SK-N-SH treated with all-trans-retinoic acid at 6 μM for 48 hours (cell line): ENCODE measurements at places on chromosomes 16 and 17.

- ATAC-seq = no peak
These were observed 325.8 kb upstream of the CCL2 start for GRCh38 chr17:33929181-33929724.

GRCh38 chr17:79463421-79464317 lies 147.2 kb downstream of the RBFOX3 start:
- ATAC-seq = no peak

- no peak for ATAC-seq
These were observed 128.6 kb downstream of the SHISA6 start for GRCh38 chr17:11369575-11369974.

- ATAC-seq = no peak
These were observed 358.3 kb downstream of the SEC14L1 start for GRCh38 chr17:77498791-77499698.

DNA sequence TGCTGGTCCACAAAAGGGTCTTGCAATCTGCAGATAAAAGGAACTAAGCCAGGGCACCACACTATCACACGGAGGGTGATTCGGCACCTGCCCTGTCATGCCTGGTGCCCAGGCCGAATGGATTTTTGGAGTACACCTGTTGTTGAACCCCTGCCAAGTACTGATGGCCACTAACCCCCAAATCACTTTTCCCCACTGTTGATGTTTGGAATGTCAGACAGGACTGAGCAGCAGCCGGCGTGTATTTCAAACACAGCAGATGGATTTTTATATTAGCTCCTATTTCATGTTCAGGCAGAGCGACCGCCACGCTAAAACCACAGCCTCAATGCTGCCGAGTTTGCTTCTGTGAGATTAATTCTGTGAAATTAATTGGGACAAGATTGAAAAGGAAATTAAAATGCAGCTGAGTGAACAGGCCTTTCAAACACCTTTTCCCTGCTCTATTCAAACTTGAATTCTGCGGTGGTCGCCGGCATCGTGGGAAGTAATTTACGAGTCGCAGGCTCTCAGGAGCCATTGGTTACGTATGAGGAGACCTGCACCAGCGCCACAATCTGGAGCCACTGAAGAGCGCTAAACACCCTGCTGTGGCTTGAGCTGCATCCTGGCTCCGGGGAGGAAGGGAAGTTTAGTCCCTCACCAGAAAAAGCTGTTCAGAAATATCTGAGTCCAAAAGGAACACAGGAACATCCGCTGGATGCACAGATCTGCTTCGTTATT lies 48.5 kb downstream of the SNX11 start:
- peak; percentile 34 for ATAC-seq

DNA sequence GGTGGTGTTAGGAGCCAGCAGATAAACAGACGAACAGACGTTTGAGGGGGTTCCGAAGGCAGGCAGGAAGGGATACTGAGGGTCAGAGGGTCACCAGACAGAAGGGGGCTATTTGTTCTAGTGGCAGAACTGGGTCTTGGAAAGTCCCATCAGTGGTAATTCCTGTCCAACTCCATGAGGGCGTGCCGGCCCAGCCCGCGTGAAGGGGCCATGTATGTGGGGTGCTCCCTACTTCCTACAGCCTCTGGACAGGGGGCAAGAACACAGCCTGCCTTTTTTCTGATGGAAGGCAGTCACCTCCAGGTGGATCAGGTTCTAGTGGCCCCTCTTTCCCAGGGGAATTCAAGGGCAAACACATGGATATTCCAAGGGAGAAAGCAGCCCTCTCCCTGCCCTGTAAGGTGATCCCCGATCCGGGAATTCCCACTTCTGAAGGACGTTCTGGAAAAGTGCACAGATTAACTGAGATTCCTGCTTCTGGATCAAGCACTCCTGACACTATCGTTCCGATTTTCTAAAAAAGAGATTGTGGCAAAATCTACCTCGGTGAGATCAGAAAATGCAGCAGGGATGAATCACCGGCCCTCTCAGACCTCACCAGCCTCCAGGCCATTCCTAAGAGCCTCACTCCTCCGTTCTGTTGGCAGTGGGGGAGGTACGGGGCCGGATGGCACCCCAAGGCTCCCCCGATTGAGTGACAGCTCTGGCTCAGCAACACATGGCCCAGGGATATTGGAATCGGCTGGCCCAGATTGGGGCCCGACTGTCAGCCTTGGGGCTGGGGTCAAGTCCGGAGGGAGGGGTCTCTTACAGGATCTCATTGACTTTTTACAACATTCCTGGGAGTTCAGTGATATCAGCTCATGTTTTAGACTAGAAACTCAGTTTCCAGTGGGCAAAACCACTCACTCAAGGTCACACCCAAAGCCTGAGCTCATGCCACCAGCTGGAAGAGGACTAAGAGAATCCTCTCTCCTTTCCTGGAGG lies 12.4 kb downstream of the STX1B start:
- ATAC-seq = peak; percentile 88

DNA sequence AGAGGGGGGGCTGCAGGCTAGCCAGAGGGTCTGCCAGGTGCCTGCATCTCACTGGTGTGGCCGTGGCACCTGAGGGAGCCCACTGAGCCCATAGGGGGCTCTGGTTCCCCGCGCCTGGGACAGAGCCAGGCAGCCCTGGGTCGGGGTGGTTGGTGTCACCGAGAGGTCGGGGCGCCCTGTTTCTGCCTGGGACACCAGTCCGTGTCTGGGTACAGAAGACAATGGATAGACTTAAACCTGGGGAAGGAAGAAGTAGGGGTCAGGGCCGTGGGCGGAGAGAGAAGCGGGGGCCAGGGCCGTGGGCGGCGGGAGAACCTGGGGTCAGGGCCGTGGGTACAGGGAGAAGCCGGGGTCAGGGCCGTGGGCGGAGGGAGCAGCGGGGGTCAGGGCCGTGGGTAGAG lies 3.0 kb downstream of the RFNG start:
- ATAC-seq = no peak

- peak; percentile 37 for ATAC-seq
These were observed at the start of gene KATNB1 for GRCh38 chr16:57735755-57736418. KATNB1 (plus strand) TSS chr16:57735770; CDS start chr16:57737244, 1,474 bp downstream.

GRCh38 chr17:57555636-57556175 lies 189.4 kb downstream of the CCDC182 start:
- no peak for ATAC-seq

- no peak for ATAC-seq
These were observed 3.3 kb downstream of the TOX3 start for GRCh38 chr16:52543654-52544053.

DNA sequence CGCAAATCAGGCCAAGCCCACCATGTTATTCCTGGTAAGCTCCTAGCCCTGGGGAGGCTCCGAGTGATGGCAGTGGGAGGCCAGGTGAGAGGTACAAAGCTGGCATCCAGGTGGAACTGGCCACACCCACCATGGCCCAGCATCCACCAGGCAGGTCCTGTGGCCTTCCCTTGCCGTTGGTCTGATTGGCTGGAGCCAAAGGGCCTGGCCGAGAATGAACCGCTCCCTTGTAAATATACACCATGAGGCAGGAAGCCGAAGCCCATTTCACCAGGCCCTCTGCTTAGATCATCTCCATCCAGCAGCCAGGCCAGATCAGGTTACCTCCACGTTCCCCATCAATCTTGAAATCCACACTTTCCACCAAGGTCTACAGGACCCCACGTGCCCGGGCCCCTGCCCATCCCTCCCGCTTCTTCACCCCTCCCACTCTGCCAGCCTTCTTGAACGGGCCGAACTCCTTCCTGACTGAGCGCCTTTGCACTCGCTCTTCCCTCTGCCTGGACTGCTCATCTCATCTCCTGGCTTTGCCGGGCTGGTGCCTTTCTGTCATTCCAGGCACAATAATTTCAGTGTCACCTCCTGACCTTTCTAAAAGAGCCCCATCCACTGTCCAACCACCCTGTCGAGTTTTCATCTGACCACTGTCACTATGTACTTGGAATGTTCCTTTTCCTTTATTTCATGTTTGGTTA lies 5.8 kb downstream of the SOCS1 start:
- ATAC-seq = peak; percentile 36

DNA sequence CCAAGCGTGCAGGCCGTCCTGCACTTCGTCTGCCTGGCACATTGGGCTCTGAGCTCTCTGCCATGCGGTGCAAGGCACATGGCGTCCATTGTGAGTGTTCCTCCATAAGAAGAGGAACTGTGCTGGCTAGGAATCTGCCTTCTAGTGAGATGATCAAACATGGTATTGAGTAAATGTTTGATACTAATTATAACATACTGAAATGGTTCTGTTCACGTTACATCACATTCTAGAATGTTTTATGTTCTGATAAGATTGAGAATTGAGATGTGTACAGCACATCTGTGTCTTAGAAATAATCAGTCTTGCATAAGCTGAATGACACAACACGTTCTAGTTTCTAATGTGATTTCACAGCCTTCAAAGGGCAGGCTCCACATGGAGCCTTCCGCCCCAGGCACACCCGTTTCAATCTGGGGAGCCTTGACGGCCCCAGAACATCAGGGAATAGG lies 42.9 kb downstream of the USP10 start:
- no peak for ATAC-seq

DNA sequence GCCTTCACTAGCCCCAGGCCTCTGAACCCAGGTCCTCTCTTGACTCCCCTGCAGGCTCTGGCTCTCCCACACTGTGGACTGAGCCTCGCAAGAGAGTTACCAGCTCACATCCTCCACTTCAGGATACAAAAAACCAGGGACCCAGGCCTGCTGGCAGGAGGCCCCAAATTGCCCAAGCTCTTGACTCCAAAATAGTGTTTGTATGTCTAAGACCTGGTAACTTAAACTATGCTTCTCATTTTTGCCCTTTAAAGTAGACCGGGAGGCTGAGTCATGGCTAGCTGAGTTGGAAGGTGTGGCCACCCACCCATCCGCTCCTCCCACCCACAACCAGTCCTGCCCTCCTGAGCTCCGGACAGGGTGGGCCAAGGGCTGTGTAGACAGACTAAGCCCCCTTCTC lies 250.0 kb downstream of the SOX9 start:
- peak; percentile 35; the same call in 2 of the 3 replicates for ATAC-seq

DNA sequence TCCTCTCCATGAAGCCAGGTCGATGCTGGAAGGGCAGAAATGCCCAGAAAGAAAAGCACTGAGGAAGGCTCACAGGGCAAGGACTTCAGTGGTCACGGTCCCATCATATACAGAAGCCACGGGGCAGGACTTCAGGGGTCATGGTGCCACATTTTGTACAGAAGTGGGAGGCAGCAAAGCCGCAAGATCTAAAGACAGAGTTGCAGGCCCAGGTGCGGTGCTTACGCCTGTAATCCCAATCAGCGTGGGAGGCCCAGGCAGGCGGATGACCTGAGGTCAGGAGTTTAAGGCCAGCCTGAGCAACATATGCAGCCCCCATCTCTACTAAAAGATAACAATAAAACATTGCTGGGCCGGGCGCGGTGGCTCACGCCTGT lies 96.0 kb downstream of the NXN start:
- ATAC-seq = no peak; the same call in 1 of the 3 replicates

DNA sequence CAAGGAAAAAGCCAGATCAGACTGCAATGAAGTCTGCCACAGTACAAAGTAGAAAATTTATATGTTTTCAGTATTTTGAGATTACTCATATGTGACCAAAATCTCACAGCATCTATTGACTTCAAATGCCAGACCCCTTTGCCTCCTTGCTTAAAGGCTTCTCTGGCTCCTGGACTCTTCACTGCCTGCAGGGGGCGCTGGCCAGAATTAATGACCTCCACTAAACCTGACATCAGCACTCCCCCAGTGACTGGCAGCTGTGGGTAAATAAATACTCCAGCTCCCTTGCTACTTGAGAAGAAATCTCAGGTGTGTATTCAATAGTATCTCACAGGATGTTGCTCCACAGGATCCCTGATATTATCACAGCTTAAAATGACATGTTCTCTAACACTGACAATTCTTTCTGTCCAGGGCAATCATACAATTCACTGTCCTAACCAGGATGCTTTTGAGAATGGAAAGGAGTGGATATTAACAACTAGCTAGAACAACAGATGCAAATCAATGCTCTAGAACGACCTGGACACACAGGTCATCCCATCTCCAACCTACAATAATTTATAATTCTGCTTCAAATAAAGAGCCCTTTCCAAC lies 4.0 kb downstream of the BECN1 start:
- ATAC-seq = peak; percentile 41

DNA sequence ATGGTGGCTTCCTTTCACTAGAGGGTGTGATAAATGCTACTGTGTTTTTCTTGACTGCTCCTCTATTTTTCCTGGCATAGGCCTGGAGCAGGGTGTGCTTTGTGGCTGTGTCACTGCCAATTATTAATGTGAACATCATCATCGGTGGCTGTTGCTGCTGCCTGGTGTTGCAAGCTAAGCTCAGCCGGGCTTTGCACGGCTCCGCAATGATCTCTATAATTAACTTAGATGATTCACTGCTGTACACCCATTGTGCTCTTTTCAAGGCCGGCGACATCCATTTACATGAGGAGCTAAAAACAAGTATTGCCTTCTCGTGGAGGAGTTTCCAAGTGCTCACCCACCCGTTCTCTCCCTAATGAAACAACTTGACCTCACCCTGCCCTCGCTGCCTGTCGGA lies 160.1 kb upstream of the IRX3 start:
- peak; percentile 86 for ATAC-seq

DNA sequence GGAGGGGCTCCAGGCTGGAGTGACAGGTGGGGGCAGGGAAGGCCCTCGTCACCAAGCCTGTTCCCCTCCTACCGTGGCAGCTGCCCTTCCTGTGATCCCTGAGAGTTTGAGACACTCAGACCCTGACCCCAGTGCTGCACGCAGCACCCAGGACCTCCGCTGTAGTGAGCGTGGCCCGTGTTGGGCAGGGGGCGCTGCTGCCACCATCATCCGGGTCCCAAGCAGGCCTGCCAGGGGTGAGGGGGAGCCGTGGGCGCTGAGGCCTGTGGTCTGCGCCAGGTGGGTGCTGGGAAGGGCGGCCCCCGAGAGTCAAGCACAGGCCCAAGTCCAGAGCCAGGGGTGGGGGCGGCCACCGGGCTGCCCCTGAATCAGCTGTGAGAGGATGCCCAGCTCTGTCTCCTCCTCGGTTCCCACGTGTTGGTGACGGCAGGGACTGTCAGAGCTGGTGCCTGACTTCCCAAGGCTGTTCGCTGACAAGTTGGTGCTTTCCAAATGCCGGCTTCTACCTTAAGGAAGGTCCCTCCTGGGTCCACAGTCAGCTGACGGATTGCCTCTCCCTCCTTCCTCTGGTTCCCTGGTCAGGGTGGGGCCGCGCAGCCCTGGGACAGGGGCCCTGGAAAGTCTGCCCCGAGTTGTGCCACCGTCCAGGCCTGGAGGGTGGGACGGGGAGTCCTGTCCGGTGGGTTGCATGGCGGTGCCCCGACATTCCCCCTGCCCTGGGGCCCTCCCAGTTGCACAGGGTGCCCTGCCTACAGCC lies 31.1 kb downstream of the TPSG1 start:
- no peak for ATAC-seq

DNA sequence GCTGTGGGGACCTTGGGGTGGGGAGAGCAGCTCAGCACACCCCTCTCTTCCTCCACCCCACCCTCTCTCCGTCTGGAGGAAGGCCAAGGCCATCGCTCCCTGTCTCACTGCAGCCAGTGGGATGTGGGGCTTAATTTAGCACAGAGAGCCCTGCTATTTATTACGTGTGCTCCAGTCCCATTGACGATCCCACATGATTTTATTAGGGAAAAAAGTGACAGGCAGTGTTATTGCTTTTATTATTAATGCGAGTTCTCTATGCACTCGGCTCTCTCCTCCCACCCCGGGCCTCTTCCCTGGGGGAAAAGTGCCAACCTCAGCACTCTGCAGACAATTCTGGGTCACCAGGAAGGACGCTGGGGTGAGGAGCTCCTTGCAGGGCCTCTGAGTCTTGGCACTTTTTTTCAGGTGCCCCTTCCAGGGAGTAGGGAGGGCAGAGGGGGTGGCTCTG lies 57.3 kb downstream of the MGAT5B start:
- peak; percentile 39; the same call in 2 of the 3 replicates for ATAC-seq

GRCh38 chr17:81130385-81131361 lies 34.6 kb upstream of the PVALEF start:
- ATAC-seq = no peak
